ENCODE measurements at places on chromosomes 2 and 18. TPM values are rescaled to one million over a fixed set of nuclear protein-coding genes. Genes with fewer than 3 reads are reported as not detected.

DNA sequence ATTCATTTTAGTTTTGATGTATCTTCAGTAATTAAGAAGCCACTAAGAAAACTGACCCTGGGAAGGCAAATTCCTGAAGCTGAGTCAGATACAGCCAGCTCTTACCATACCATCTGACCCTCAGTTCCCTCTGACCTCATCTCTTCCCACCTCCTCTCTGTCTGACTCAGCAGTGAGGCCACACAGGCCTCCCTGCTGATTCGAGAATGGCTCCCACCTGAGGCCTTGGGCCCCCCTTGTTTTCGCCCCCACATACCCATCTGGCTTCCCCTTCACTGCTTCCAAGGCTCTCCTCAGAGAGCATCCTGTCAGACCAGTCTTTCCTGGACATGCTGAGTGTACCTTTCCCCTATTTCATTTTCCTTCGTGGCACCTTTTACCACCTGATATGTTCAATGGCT lies 71.0 kb upstream of the CYP1B1 start:
- DNase-seq, result no peak

GRCh38 chr18:26809346-26809745 lies 56.2 kb downstream of the AQP4 start:
- no peak for DNase-seq

- DNase-seq, result no peak
Observed at GRCh38 chr2:139694327-139694726, 914.1 kb upstream of the NXPH2 start.

- peak; percentile 56 for DNase-seq
Observed at GRCh38 chr2:55133467-55134315, 83.4 kb upstream of the RTN4 start.

- DNase-seq, result no peak
Observed at GRCh38 chr2:48345176-48345575, 184.8 kb upstream of the STON1 start.

DNA sequence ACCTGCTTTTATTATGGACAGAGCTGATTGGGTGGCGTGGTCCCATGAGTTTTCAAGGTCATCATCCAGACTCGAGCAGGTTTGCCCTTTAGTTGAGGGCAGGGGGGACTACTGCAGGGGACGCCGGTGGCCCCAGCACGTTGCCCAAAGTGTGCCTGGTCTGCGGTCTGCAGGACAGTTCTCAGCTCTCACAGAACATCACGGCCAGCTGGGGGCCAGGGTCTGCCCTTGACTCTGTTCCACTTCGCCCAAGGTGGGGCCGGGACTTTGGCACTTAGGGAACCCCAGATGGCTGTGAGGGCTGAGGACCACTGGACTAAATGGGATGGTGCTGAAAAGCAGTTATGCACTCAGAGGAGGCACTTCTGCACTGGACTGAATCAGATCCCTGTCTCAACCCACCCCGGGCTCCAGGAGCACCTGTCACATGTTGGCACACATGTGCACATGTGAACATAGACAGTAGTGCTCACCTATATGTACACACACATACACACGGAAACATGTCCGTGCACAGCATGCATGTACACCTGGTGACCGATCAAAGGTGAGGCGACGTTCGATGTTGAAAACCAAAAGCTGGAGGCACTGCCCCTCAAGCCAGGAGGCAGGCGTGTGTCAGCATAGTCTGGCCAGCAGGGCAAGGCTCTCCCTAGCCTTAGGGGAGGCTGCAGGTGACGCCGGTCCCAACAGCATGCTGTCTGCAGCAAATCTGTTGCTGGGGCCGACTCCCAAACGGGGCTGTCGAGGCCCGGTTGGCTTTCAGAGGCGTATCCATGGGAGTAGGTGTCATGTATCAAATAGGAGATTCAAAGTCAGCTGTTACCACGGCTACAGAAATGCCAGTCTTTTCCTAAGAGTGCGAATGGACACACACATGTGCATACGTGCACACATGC lies 10.2 kb downstream of the ANO7 start:
- DNase-seq, result no peak

GRCh38 chr2:203578759-203579643 lies 43.9 kb upstream of the RAPH1 start:
- no peak for DNase-seq

OTOS gene
- total RNA-seq, result not detected

AFG3L2 gene
- total RNA-seq, result 41.9 TPM

ABHD1 gene
- total RNA-seq, result 0.42 TPM

All from tibial nerve (tissue), 4 donors.